ENCODE measurements at places on chromosomes 7 and 10.

DNA sequence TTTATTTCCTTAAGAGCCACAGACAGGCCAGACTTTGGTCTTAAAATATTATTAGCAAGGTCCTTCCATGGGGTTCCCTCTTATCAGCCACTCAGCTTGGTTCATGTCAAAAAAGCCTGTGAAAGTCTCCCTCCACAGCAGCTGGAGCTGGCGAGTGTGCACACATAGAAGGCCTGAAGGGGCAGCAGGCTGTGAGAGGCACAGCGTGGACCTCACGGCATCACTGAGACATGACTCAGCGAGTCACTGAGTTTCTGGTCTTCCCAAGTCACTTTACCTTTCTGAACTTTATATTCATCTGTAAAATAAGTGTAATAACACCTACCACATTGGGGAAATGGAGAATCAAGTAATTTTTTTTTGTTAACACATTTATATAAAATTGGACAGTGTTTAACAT lies 8.7 kb downstream of the TAF3 start:
- no peak for DNase-seq

DNA sequence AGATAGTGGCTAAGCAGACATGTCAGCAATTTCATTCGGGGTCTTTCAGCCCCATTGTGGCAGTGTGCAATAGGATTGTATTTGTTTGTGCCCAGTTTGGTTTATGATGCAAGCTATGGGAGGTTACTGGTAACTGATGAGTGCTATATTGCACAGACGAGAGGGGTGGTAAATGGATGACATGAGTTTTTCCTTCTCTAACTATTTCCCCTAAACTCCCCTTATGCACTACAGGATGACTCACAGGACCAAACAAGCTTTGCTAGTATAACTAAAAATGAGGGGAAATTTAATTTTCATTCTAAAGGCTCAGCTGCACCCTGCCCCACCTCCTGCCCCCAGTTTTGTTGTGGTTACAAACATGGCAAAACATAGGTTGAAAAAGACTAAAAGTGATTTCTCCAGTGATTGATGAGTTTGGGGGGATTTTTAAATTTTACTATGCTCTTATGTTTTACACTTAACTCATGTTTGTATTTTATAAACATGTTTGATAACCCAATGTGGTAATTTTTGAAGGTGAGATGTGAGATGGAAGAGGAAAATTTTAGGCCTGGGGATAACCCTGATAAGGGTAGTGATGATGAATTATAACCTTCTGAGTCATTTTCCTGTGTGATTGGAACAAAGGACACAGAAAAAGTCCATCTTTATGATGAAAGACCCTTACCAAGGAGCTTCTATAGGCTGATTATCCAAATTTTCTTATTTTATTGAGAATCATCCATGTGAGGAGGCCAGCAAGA lies 60.8 kb upstream of the NAMPT start:
- no peak for DNase-seq

DNA sequence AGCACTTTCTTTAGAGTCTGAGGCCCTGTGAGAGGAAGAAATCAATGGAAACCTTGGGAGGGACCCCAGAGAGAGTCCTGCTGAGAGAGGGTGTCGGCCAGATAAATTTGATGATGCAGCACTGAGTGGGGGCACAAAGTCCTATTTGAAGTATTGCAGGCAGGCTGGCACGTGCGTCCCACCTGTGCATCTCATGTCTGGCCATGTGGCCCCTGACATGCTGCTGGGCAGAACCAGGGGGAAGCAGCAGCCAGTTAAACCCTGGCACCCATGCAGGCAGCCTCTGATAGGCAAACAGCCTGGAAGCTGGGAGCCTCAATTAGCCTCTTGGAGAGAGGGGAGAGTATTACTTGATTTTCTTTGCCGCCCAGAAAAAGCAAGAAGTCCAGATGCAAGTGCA lies 180.9 kb downstream of the PLXNA4 start:
- no peak for DNase-seq

DNA sequence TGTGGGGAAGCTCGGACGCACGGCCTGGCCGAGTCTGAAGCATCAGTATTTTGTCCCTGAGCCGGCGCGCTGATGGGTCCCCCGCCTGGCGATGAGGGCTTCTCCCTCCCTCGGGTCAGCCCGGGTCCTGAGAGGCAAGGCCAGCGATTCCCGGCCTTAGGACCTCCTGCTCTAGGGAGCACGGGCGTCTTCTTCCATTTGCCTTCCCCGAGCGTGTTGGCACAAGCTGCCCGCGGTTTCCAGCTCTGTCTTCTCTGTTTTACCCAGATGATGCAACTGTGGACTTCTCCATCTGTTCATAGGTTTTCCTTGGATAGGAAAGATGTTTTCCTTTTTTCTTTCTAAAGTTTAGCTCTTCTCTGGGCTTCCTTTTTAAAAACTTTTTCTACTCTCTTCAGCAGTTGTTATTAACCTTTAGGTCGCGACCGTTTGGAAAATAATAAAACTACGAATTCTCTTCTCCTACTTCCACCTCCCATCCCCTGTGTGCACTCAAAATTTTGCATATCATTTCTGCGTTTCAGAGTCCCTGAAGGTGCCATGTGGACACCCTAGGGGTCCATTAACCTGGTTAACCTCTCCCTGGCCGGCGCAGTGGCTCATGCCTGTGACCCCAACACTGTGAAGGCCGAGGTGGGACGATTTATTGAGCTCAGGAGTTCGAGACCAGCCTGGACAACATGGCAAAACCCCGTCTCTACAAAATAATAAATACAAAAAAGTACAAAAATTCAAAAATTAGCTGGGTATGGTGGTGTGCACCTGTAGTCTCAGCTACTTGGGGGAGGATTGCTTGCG lies 1.4 kb upstream of the SLC25A28 start:
- no peak for DNase-seq

- no peak for DNase-seq
These were observed 322.3 kb upstream of the PLXDC2 start for GRCh38 chr10:19493917-19494316.

GRCh38 chr10:70601746-70602145 lies 795 bp downstream of the PRF1 start:
- no peak for DNase-seq

DNA sequence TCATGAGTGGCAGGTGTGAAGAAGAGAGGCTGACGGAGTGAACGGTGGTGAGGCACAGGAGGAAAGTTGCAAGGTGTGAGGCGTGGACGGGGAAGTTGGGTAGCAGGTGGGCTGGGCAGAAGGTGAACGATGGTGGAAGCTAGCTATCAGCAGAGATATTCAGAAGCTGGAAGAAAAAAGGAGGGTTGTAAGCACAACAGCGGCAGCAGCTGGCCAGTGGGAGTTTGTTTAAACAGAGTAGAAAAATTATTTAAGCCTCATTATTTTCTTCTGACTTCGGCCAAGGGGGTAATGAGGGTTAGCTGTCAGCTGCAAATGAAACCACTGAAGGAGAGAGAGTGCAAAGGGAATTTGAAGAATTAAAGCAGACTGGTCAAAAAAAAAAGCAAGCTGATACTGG lies 62.1 kb upstream of the PRKAR2B start:
- DNase-seq = no peak

GRCh38 chr7:77413861-77414424 lies 2.2 kb downstream of the GSAP start:
- no peak for DNase-seq
